ENCODE measurements at places on chromosomes 2 and 18.

DNA sequence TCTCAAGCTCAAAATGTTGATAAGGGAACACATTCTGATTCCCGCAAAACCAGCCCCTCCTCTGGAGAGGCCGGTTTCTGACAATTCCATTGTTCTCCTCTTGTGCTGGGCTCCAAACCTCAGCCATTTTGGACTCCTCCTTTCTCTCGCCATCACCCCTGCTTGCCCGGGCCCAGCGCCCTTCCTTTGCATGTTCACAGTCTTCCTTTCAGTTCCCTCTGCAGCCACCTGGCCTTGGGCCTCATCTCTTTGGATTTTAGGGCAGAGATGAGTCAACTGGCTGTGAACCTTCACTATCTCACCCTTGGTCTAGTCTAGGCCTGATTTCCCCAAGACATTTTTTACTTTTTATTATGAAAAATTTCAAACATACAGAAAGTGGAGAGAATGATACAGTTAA, 155.9 kb upstream of the MAP3K20 start:
- DNase-seq: no peak

DNA sequence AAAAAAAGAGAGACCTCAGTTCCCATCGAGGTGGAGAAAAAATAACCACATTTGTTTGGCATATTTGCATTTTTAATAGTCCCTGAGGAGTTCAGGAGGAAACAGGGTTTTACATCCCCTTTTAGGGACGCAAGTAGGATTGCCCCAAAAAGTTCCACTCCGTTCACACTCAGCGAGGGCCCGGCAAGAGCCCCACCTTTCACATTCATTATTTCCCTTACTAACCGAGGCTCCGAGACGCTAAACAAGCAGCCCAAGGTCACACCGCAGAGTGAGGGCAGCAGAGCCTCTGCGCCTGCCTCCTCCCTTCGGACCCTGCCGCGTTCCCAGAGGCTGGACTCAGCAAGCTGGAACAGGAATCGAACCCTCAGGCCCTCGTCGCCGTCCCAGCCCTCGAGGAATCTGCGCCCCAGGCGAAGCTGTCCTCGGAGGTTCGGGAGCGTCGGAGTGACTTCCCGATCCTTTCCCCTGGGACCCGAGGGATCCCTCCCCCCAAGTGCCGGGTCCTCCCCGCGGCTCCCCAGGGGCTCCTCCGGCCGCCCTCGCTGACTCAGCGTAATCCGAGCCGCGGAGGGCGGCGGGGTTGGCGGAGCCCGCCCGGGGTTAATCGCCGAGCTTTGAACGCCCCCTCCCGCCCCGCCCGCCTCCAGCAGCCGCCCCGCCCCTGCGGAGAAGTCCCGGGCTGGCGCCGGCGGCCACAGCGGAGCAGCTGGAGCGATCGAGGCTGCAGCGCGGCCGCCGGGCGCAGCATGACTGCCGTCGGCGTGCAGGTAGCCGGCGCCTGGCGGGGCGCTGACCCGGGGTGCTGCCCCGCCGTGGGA, at the start of gene TMEM37:
Gene TMEM37 (plus strand): TSS at position 700 of the 821 bp plus-strand sequence. CDS start 50 bp downstream, at position 750.
- DNase-seq: no peak

DNA sequence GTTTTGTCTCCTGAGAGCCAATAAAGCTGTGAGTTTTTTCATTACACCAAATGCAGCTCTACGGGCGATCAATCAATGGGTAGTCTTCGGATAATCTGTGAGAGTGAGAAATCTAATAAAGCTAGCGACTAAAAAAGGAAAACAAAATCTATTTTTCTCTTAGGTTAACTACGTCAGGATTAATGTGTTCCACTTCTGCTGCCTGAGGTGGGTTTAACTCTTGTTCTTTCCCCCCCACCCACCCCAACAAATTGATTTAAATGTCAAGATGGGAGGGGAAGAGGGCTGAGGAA, 63.0 kb upstream of the PSMD14 start:
- DNase-seq: no peak

- DNase-seq: no peak
Observed at GRCh38 chr2:241986836-241987641, 117.5 kb downstream of the RTP5 start.

DNA sequence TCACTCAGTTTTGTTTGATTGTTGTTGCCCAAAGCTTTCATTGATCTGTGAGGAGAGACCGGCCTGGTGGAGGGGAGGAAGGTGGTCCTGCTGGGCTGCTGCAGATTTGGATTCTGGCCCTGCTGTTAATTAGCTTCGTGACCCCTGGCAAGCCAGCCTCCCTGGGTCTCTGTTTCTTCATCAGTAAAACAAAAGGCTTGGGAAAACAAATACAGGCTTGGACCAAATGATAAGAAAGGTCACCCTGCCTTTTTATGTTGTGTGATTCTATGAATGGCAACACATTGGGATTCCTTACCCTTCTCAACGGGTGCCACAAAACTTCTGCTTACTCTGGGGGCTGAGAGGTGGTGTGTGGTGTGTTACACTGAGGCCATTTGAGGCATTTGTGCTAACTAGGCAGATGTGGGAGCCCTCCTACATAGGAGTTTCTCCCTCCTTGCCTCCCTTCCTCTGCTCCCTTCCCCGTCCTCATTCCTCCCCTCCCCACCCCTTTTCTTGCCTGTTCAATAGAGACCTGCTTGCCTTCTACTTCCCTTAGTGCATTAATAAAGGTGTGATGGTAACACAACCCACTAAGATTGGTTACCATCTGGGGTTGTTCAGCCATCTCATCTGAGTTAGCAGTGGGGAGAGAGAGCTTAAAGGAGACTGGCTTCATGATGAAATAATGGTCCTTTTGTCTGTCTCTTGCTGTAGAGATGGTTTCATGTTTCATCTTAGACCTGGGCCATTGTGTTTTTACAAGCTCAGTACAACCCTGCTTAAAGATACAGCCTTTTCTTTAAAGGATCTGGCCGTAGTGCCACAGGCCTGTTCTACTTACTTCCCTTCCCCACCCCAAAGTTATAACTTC, 96.2 kb downstream of the TANC1 start:
- no peak for DNase-seq

DNA sequence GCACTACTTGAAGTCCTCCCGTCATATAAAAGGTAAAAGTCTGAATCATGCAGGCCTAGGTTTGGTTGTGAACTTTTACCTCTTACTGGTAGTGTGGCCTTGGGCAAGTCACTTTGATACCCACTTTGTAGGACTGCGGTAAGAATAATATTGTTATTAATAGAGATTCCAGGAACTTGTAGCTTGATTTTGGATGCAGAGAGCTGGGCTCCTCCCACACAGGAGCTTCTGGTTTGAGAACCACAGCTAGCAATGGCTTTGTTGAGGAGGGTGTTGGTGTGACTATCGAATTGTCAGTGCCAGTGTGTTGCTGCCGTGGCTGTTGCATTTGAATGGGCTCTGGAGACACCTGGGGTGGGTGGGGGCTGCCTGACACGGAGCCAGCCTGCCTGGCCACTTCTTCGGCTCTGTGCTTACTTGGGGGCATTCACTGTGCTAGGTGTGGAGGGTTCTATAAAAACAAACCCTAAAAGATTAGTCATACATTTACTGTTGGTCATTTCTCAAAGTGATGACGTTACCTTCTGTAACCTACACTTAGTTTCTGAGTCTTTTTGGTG, 38.5 kb downstream of the ASAP2 start:
- no peak for DNase-seq

GRCh38 chr18:28712796-28713425, 536.0 kb upstream of the CDH2 start:
- DNase-seq: no peak

DNA sequence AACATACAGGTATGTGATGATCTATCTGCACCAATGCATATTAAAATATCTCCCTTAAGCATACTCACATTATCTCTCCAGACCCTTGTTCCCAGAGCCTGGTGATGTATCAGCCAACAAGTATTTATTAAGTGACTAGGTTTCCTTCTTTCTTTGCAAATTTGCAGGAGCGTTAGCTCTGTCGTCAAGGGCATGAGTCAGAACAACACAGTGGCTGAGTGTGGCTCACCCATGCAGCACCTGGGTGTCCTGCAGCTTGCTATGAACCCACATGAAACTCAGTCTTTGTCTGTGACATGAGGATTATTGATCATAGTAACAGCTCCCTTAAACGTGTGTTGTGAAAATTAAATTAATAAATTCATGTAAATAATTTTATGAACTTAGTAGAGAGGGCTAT, 96.6 kb downstream of the PIEZO2 start:
- no peak for DNase-seq

DNA sequence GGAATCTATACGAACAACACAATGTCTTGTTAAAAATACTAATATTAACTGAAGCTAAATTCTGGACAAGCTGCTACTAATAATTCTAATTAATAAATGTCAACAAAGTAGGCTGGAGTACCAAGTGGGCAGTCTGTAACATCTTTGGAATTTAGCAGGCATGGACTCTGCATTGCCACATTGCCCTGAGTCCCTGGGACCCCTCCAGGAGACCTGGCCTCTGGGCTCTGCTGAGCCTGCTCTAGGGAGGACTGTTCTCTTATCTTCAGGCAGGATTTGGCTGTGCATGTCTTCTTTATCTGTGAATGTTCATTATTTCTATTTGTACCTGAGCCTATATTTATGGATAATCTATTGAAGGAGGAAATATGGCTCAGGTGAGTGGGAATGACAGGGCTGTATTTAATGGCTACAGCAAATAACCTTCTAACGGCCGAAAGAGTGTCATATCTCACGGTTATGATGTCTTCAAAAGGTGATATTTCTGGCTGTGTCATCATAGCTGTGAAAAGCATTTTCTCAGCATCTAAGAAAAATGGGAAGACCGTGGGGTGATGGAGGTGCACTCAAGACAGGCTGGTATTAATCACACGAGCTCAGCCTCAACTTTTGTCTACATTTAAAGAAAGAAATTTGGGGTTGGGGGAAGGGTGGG, 28.6 kb upstream of the SETBP1 start:
- DNase-seq: no peak

- no peak for DNase-seq
Observed at GRCh38 chr2:128721096-128721495, 402.4 kb upstream of the HS6ST1 start.

GRCh38 chr2:27765621-27766286, 5.8 kb upstream of the MRPL33 start:
- no peak for DNase-seq

GRCh38 chr2:4020153-4020552, 316.8 kb downstream of the DCDC2C start:
- DNase-seq: no peak

GRCh38 chr2:235160281-235160810, 208.5 kb downstream of the SH3BP4 start:
- DNase-seq: no peak

- no peak for DNase-seq
Observed at GRCh38 chr2:202841090-202841867, 30.3 kb downstream of the ICA1L start.

DNA sequence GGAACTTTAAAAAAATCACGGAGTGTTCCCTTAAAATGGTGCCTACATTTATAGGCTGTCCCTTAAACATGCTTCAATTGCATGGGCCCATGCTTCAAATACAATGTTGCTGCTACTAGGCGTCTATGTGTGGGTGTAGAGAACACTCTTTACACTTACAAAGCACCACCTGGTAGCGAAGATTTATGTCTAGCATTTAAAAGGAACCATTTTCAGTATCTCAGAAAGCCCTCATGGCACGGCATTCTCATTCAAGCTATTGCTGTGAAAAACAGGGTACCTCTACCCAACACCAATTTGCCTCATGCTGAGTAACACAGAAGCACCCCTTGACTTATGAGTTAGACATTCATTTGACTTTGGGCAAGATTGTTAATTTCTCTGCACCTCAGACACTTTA, 112.9 kb upstream of the CNTNAP5 start:
- DNase-seq: no peak

GRCh38 chr2:218357236-218358177, 850 bp downstream of the CATIP start:
- DNase-seq: no peak

DNA sequence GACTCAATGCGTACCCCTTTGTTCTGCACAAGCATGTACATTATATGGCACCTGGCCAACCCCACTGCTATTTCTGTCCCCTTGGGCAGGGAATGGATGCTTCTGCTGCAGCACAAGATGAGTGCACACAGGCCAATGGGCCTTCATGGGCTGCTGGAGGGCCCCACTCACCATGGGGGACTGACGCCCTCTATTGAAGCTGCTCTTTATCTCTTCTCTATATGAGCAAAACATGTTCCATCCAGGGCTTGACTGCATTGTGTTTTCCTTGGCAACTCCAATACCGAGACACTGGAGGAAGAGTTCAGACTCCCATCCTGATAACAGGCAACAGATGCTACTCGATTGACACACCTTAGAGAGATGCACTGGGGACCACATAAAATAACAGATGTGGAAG, 251.6 kb upstream of the NCKAP5 start:
- no peak for DNase-seq

- no peak for DNase-seq
Observed at GRCh38 chr18:24346254-24346653, 51.4 kb downstream of the OSBPL1A start.

DNA sequence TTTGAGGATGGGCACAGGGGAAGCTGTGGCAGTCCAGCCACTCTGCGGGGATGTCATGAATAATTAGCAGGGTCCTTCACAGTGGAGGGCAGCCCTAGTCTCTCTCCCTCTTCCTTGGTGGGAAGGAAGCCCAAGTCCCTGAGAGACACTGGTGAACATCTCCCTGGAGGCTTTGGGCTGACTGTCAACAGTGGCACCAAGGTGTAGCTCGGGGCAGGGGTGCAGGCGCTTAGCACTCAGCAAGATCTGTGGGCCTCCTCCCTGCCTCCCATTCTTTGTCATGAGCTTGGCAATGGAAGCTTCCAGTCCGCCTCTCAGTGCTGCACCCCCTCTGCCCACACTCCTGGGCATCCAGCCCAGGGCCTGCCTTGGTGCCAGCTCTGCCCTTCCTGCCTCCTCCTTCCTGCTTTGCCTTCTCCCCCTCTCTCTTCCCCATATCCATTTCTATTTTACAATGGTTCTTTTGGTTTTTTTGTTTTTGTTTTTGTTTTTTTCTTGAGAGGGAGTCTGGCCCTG, 59.4 kb downstream of the STEAP3 start:
- DNase-seq: no peak

GRCh38 chr2:127506510-127506909, 19.8 kb downstream of the IWS1 start:
- no peak for DNase-seq

- DNase-seq: no peak
Observed at GRCh38 chr2:21165350-21165749, 41.6 kb downstream of the TDRD15 start.

DNA sequence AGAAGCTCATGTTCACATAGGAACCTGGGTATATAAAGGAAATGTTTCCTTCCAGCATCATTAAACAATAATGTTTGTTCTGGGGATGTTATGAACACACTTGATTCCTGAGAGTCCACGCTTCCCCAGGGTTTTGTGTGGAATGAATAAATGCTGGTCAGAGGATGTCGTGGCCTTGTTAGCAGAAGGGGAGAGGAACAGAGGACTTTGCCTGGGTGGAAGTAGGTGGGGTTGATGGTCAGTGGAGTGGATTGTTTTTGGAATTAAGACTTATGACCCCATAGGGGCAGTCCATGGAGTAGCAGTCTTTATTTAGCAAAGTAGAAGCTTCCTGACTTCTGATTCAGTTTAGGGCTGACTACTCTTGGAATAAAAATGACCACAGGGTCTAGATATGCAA, 139.6 kb downstream of the MYO1B start:
- no peak for DNase-seq

GRCh38 chr2:26557244-26557925, 79.5 kb upstream of the OTOF start:
- DNase-seq: no peak
